ENCODE measurements at places on chromosomes 12 and 14. TPM values are rescaled to one million over a fixed set of nuclear protein-coding genes. Genes with fewer than 3 reads are reported as not detected.
A peak's percentile ranks its signal among the peaks of the same experiment; 100 is the strongest.

GRCh38 chr14:104366931-104367865 lies 212.4 kb upstream of the C14orf180 start:
- no peak for DNase-seq

DNA sequence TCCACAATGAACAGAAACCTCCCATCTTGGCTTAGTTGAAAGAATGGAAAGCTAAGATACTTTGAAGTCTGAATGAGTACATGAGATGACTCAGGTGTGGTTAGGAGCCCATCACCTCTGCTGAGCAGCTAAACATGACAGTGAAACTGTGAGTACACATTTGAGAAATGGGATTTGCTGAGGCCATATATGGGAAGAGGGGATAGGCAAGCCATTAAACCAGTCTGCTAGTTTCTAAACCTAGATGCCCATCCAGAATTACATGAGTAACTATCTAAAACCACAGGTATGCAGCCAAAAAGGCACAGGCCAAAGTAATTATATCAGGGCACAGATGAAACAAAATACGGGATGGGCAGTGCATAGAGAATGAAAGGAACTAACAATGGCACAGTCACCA lies 41.2 kb downstream of the NKX2-1 start:
- peak; percentile 36 for DNase-seq

The SNRNP35 gene
- total RNA-seq: 24.8 TPM

The PROX2 gene
- total RNA-seq: 0.11 TPM

DNA sequence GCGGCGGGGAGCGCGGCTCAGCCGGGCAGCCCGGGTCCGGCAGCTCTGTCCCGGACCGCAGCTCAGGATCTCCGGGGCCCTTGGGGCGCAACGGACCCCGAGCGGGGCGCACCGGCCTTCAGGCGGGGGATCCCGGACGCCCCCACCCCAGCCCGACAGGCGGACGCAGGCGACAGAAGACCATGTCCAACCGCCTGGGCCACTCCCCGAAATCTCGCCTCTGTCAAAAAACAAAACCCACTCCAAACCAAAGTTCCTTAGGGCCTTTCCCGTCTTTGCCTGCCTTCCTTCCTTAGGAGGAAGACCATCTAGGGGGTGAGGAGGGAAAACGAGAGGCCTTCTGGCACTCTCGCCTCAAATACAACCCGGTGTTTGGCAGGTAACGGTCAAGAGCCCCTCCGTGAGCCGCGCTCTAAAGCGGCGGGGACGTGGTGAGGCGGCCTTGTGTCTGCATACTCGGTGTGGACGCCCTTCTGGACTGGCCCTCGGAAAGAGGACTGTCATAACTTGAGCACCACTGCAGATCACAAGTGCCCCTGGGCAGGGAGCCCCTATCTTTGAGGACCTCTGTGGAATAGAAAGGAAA lies 604 bp downstream of the HCFC2 start:
- DNase-seq: peak; percentile 18

The CLEC1B gene
- total RNA-seq: not detected

DNA sequence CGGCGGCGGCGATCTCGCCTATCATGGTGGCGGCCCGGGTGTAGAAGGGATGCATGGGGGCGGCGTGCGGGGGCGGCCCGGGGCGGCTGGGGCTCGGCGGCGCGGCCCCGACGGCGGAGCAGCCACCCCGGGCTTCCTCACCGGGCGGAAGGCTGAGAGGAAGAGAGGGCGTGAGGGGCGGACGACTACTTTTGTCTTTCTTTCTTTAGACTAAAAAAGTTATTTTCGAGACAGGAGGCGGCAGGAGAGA lies 240 bp downstream of the BTG1 start:
- DNase-seq: no peak

GRCh38 chr12:115191342-115191741 lies 507.4 kb upstream of the TBX3 start:
- DNase-seq: no peak

DNA sequence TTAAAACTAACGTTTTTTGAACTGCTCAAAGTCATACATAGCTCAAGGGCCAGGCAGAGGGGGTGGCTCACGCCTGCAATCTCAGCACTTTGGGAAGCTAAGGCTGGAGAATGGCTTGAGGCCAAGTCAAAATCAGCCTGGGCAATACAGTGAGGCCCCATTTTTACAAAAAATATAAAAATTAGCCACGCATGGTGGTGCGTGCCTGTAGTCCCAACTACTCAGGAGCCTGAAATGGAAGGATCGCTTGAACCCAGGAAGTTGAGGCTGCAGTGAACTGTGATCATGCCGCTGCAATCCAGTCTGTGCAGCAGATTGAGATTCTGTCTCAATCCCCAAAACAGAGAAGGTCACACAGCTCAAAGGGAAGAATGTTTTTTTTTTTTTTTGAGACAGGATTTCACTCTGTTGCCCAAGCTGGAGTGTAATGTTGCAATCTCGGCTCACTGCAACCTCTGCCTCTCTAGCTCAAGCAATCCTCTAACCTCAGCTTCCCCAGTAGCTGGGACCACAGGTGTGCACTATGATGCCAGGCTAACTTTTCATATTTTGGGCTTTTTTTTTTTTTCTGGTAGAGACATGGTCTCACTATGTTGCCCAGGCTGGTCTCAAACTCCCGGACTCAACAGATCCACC lies 2.9 kb downstream of the RBM23 start:
- DNase-seq: no peak

The FAM90A1 gene
- 0.33 TPM for total RNA-seq

The APOF gene
- total RNA-seq: not detected

The RAPGEF3 gene
- total RNA-seq: 0.83 TPM

DNA sequence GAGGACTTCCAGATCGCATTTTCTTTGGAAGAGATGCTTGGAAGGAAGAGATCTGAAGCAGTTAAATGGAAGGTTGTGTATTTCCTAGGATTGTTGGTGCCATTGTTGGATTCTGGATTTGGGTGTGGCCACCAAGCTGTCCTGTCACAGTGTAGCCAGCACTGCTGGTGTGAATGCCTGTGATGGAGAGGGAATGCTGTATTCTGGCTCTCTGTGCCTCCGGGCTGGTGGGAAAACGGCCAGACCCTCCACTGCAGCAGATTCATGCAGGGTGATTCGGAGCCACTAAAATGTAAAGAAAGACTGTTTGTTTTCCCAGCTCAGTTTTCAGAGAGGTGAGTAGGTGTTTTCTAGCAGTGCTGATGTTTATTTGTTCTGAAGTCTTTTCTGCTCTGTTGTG lies 30.7 kb upstream of the MANSC4 start:
- no peak for DNase-seq

Measured in activated CD4-positive, alpha-beta T cell treated with anti-CD3 and anti-CD28 coated beads for 36 hours (primary cell).